ENCODE measurements at places on chromosomes 2 and 18.

- no peak for DNase-seq
Measured at GRCh38 chr2:157267476-157267875, 10.0 kb downstream of the GALNT5 start.

DNA sequence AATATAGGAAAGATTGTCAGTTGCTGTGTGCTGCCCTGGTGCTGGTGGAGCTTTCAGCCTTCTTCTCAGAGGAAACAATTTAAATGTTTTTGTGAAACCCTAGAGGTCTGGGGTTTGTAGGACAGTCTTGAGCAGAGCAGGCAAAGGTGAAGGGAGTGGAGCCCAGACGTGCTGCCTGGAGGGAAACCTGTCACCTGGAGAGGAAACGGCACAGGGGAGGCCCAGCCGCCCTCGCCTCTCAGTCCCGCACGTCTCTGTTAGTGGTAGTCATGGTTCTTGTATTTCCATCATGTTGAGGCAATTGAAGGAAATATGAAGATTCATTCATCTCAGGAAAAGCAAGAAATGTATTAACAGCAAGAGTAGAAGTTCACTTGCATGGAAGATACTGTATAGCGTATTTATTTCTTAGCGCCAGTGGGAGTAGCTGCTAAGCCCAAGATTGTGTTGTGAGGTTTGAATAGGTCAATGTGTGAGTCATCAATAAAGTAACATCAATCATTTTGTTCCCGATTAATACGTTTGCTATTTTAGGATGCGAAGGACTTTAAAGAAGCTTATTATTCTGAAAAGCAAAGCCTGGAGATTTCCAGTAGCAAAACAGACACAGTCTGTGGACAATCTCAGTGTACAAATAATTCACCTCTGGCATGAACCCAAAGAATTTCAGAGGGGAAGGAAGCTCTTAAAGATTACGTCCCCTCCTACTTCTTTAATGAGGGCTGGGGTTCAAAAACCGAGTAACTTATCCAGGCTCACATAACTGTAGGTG is 70.4 kb downstream of the LRRFIP1 start:
- no peak for DNase-seq

GRCh38 chr2:99422599-99422998 is 67.2 kb downstream of the REV1 start:
- no peak for DNase-seq

- no peak for DNase-seq
Measured at GRCh38 chr2:64727013-64727767, 73.5 kb upstream of the SERTAD2 start.

GRCh38 chr2:28567061-28567471 is 71.2 kb downstream of the PLB1 start:
- DNase-seq = no peak

- no peak for DNase-seq
Measured at GRCh38 chr2:157260533-157261198, 3.2 kb downstream of the GALNT5 start.

GRCh38 chr2:53641290-53641689 is 126.3 kb upstream of the CHAC2 start:
- no peak for DNase-seq

GRCh38 chr2:124382067-124382618 is 357.1 kb downstream of the CNTNAP5 start:
- no peak for DNase-seq

- no peak for DNase-seq
Measured at GRCh38 chr18:2854875-2855274, 8.1 kb downstream of the EMILIN2 start.

- DNase-seq = peak; percentile 85
Measured at GRCh38 chr2:104702031-104702850, 151.7 kb upstream of the POU3F3 start.

DNA sequence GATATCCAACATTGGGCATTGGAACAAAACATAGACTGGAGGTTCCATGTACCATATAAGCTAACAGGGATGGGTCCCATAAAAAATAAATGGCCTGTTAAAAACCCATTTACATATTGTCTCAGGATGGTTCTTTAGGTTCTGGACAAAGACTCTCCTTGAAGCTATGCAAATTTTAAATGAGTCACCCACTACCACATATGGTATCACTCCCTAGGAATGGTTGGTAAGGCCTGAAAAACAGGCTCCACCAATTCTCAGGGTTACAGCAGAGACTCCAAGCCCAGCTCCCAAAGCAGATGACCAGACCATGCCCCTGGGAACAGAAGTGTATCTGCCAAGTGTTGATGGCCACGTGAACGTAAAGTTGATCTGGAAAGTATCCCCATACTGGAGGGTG is 190.7 kb upstream of the SPHKAP start:
- no peak for DNase-seq

DNA sequence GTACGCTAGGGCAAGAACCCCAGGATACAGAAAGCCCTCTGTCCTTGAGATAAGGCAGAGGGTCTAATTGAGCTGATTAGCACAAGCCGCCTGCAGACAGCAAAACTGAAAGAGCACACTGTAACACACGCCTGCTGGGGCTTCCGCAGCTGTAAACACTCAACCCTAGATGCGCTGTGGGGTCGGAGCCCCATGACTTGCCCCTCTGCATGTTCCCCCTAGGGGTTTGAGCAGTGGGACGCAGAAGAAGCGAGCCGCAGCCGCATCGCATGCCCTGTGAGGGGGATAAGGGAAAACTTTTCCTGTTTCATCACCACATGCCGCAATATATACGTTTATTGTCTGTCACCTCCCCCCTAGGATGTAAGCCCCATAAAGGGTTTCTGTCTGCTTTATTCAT is 384.6 kb downstream of the PLCL1 start:
- DNase-seq = no peak

DNA sequence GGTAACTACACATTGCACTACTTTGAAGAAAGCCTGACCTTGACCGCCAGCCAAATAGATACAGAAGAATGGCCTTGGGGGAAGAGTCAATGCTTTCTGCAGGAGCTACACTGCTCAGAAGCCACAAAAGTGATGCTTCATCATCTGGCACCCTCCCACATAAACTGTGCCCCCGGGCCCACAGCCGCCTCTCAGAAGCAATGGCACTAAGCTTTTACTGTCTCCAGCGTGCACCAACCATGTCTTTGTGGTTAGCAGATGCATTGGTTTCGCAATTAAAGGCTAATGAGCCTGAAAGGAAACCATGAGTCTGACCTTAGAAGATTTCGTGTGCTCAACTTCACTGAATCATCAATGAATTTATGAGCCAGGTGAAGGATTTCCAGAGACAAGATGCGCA is 209.4 kb upstream of the TRIB2 start:
- DNase-seq = no peak

All from NCI-H1105 (cell line).